Activated naive CD4-positive, alpha-beta T cell treated with anti-CD3 and anti-CD28 coated beads, Interleukin-2, amount 50 U/mL, for 16 hours (primary cell): ENCODE measurements at places on chromosomes 6 and 20.

- no peak for DNase-seq
Observed at GRCh38 chr6:113903666-113904330, 46.7 kb downstream of the MARCKS start.

DNA sequence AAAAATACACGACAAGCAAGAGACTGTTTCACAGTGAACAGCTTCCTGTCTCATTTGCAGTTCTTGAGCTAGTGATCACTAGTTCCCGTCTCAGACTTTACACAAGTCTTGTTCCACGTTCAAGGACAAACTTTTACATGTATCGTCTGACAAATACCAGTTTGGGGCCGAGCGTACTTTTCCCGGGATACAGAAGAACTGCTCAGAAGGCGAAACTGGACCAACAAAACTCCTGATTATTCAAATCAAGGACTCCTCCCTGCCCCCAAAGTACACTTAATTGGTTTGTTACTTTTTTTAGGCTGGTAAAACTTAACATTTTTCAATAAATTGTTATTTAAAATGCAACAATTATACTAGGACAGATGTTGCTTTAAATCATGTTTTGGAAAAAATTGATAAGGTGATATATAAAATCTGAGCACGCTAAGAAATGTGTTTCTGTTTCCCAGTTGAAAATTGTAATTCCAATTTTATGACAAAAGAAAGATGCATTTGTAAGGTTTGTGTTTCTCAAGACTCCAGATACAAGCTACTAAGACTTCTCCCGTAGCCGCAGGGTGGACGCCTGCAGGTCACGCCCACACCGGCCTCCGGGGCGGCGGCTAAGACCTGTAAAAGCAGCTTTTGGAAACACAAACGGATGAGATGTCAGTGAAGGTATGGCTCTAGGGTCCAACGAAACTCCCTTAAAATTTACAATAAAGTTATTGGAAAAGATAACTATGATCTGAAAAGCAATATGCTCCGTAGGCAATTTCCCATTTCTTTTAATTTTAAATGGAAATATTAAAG lies 16.8 kb upstream of the TCFL5 start:
- no peak for DNase-seq

DNA sequence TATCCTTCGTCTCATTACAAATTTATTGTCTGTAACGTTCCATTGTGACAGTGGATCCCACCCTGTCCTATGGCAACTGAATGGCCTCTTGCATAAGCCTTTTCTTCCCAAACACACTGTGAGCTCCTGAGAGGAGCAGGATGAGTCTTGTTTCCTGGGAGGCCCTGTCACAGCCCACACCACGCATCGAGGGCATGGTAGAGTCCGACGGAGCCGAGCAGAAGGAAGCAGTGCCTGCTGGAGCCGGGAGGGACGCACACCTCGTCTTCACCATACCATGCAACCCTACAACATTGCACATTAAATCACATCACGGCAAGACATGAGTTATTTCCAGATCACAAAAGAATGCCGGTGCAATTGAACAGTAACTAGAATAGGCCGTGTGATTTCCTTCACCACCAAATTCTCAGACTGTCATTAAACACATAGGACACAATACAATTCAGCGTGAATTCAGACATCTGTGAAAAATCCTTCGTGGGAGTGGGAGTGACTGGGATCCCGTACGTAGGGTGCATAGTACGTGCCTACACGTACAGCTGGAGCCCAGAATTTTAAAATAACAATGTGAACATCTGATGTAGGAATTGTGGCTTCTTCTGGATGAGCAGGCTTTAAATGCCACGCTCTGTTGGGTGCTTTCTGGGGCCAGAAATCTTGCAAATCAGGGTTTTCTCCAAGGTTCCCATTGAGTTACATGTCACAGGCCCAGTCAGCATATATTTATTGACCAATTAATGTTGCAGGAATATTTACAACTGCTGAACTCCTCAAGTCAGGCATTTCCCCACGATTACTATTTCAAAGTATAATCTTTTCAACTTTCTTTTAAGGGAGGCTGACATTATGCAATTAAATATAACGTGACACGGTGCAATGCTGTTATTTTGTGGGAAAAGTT lies 201.8 kb downstream of the TTLL2 start:
- no peak for DNase-seq

DNA sequence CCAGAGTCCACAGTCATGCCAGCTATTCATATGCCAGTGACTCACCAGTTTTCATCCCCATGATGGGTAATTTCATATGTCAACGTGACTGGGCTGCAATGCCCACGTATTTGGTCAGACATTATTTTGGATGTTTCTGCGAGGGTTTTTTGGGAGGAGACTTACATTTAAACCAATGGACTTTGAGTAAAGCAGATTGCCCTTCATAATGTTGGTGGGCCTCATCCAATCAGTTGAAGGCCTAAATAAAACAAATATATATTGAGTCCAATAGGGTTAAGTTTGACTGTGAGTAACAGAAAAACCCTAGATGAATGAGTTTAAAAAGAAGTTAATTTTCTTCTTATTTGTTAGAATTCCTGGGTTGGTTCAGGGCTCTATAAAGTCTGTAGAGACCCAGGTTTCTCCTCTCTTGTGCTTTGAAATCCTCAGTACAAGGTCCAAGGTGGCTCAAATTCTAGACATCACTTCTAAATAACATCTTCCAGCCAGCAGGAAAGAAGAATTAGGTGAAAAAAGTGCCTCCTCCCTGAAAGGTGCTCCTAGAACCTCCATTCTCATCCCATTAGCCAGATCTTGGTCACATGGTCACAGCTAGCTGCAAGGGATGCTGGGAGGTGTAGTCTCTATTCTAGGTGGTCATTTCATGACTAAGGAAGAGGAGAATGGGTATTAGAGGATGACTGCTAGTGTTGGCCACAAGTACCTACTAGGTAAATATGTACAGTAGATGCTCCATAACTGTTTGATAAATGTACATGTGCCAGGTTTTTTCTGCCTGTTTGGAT lies 16.7 kb upstream of the NEDD9 start:
- no peak for DNase-seq

DNA sequence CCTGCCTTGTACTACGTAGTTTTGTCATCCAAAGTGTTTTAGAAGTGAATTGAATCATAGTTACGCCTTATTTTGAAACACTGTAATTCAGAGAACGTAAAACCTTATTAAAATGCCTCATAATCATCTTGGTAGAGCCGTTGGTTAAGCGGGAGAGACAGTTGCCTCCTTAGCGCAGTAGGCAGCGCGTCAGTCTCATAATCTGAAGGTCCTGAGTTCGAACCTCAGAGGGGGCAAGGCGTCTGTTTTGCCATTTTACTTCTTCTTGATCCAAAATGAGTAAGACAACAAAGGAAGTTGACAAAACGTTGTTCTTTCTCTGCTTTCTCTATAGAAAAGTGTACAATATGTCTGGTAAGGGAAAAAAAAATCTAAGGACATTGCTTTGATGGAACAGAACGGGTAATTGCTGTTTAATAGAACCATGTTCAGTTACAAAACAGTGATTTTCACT lies 20.7 kb upstream of the TRIM27 start:
- peak; percentile 66 for DNase-seq

DNA sequence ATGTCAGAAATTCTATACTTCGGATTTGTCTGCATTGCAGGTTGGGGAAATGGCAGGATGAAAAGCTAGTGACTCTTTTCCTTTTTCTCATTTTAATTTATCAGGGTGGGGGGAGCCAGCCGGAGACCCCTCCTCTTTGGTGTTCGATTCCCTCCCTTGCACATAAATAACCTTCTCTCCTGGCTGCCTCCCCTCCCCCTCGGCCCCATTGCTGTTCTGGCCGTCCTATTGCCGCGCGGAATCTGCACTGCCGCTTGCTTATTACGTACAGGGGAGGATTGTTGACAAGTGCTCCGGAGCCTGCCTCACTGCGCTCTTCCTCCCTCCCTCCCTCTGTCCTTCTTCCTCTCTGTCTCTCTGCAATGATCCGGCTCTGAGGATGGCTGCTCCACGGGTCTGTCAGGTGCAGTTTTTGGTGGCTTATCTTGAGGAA lies 154.7 kb downstream of the JARID2 start:
- peak; percentile 29 for DNase-seq

GRCh38 chr20:9608639-9609340 lies 94.4 kb downstream of the LAMP5 start:
- DNase-seq: no peak

DNA sequence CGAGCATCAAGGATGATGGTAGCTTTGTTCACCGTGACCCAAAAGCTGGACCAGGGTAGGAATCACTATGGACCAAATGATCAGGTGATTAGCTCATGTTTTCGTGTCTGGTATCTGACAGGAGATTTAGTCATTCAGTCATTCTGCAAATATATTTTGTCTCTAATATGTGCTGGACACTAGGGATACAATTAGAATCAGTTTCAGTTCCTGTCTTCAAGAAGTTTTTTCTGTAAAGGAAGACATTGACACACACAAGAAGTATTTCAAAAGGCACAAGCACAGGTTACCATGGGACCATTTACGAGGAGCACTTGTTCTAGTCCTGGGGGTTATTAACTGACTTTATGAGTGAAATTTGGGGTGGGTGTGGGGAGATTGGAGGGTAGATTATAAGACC lies 244.9 kb downstream of the HIVEP2 start:
- DNase-seq: no peak

GRCh38 chr6:145254649-145255401 lies 480.5 kb downstream of the EPM2A start:
- no peak for DNase-seq

GRCh38 chr6:134623401-134623800 lies 305.5 kb upstream of the SGK1 start:
- DNase-seq: no peak

GRCh38 chr6:87200469-87201175 lies 45.3 kb downstream of the ZNF292 start:
- no peak for DNase-seq

DNA sequence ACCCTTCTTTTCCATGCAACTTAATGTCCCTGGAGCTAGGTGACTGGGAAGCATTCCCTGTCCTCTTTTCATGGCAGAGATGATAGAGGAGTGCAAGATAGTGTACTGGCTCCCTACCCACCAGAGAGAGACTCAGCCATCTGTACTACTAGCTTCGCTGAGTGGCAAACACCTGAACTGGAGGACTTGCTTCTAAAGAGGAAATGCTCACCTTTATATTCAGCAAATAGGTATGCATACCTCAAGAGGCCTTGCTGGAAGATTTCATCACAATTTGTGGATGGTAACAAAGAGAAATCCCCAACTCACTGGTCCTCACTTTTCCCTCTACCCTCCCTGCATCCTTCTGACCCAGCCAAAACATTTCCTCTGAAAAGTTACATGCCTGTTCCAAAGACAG lies 124.1 kb downstream of the FOXA2 start:
- DNase-seq: no peak

GRCh38 chr20:50510706-50511542 lies 741 bp downstream of the PTPN1 start:
- DNase-seq: peak; percentile 15

DNA sequence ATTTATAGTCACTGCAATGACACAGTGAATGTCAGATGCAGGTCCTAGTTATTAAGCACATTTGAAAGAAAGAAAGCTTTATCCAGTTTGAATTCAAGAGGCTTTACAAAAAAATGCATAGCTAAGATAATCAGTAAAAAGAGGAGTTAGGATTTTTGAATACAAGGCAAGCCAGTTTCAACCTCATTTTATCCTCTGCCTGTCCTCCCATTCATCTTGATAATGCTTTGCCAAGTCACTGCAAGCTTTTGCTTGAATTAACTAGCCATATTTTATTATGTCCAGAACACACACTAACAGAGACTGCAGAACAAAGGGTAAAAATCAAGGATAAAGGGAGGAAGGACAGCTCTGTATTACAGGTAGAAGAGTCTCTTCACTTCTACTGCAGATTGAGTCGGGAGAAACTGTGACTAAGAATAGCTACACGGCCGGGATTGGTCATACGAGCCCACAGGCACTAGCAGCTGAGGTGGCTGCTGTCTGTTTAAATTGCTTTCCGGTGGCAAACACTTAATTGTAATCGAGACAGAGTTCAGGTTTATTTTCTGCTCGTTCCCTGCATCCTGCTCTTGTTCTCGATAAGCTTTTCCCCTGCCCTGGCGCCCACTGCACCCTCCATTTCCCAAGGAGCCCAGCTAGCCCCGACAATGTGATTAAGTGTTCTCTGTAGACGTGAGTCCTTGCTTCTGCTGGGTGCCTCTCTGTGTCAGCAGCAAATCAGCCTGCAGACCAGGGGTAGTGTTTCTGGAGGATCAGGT lies 30.5 kb upstream of the AKAP12 start:
- no peak for DNase-seq

- peak; percentile 90 for DNase-seq
Observed at GRCh38 chr6:31897612-31898382, at the start of gene EHMT2. EHMT2 (minus strand) TSS chr6:31897698; CDS start chr6:31897677, 21 bp downstream.

DNA sequence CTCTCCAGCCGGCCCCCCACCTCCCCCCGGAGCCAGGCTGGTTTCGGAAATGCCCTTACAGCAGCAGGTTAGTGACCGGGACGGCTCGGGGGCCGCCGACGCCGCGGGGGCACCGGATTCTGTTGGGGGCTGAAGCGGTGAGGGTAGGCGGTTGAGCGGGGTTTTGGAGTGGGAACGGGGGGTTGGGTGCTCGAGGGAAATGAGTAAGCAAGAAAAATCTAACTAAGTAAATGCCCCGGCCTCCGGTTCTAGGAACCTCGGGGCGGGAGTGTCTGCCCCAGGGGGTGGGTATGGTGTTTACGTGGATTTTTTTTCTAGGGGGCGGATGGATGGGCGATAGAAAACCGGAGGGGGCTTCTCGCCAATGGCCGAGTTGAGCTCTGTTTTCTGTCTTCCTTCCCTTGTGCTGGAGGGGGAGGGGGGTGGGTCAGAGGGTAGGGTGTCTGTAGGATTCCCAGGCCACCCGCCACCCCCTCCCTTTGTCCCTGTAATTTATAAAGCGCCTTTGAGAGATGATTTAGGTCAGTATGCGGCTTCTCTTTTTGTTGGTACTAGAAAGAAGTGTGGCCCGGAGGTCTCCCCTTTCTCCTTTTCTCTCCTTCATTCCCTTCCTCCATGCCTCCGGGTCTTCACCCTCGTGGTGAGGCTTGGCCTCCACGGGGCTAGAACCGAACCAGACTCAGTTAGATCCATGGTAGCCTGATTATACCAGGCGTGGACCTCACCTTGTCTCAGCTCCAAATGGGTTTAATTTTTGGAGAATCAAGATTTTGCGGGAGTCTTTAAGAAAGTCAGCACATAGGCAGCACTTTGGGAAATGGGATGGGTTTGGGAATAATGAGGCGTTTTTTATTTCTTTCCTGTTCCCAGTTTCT lies 2.3 kb downstream of the E2F3 start:
- DNase-seq: peak; percentile 78

DNA sequence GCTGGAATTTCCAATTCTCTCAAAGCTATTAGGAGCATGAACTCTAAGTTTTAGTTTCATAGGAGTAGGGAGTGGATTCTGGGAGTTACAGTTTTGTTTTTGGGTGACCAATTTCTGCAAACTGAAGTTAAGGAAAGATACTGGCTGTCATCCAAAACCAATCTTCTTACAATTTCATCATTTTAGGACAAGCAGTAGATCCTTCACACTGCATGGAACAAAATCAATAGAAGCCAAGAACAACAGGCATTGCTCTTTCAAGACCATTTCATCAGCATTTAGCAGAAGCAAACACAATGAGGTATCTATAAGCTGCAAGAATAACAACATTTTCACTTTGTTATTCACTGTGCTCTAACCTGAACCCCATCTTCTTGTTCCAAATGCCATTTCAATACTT lies 173.0 kb downstream of the GMDS start:
- no peak for DNase-seq

- DNase-seq: no peak
Observed at GRCh38 chr20:38303908-38304379, at the start of gene BPI. BPI (plus strand) TSS chr20:38304156; CDS start chr20:38304224, 68 bp downstream.

- no peak for DNase-seq
Observed at GRCh38 chr6:129764761-129765407, 54.9 kb upstream of the ARHGAP18 start.

GRCh38 chr6:102848210-102848609 lies 1454.7 kb downstream of the GRIK2 start:
- no peak for DNase-seq

GRCh38 chr6:98644063-98644462 lies 190.3 kb upstream of the POU3F2 start:
- no peak for DNase-seq
